ENCODE measurements at places on chromosomes 5 and 9. TPM values are rescaled to one million over a fixed set of nuclear protein-coding genes. Genes with fewer than 3 reads are reported as not detected.

- no peak for DNase-seq
- no peaks in the 10 kb centered on the region for H3K36me3 ChIP-seq
- no peaks in the 10 kb centered on the region for H3K27me3 ChIP-seq
These were observed 361.8 kb upstream of the ACTBL2 start for GRCh38 chr5:57844410-57844809.

DNA sequence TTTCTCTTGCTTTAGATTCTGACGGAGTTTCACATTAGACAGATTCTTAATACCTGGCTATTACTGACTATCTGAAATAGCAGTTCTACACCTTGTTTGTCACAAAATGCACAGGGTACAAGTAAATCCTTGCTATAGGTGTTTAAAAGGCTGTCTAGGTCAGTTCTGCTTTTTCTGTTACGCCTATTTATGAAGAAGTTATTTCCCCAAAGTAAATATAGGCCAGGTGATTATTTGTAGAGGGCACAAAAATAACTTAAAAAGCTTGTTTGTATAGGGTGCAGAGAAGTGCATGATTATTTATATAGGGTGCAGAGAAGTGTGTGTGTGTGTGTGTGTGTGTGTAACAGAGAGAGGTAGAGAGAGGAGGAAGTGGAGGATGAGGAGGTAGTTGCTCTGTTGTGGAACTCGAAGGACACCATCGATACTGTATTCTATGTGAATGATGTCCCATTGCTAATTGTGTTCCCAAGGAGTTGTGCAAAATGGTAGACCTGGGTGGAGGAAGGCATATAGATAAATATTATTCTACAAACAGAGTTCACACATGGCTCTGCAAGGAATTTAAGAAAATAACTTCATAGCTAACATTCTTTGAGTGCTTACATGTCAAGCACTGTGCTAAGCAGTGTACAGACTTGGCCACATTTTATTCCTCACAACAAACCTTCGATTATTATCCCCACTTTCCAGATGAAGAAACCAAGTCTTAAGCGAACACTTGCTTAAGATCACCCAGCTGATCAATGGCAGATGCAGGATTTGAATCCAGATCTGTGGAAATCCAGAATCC is 96.3 kb upstream of the EQTN start:
- no peaks in the 10 kb centered on the region for H3K36me3 ChIP-seq
- H3K4me3 ChIP-seq, result no peak overlapping the region
- no peaks in the 10 kb centered on the region for H3K27me3 ChIP-seq
- no peak for DNase-seq

DNA sequence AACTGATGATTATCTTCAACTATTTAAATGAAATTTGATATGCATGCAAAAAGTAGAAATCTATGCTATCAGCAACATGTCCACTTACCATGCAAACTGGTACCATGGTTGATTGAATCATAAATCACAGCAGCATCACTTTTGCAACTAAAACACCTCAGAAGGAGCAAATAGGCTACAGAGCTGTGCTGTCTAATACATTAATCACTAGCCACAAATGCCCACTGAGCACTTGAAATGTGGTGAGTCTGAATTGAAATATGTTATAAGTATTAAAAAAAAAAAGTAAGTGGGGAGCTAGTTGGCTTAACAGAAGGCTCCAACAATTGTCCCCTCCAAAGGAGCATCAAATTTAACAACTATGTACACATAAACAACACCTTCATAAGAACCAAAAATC is 112.5 kb downstream of the FAM114A2 start:
- no peak overlapping the region for H3K27ac ChIP-seq
- H3K36me3 ChIP-seq, result no peaks in the 10 kb centered on the region
- H3K4me1 ChIP-seq, result no peaks in the 10 kb centered on the region
- no peaks in the 10 kb centered on the region for H3K27me3 ChIP-seq

Gene PSIP1
- total RNA-seq, result 86.3 TPM

DNA sequence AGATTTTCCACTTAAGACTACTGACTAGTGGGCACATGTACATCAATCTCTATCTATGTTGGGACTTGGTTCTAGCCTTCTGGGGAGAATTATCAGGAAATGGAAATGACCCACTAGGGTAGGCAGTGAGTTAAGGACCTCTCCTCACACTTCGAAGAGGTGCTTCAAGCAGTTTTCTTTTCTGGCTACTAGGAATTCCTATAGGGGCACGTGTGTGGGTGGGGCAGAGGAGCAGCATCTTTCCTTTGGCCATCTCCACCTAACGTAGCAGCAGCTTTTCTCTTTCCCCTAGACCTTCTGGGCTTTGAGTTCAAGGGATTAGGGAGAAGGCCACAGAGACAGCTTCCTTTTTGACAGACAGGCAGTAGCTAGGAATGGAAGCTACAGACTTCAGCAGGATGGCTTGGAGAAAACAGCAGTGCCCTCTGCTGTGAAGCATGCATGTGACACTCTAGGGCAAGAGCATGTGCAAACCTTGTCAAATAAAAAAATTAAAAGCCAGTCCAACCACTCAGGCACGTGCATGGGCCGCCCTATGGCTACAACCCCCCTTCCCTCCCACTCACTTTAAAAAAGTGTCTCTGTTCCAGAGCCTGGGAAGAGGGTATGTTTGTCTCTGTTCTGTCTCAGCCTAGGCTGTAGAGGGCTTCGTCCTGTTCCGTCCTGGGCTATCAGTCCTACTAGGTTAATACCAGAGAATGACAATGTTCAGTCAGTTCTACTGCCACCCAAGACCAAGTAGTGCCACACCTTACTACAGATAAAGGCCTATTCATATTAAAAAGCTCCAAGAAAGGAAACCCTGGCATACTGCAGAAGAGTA is 8.7 kb upstream of the GFRA3 start:
- no peak overlapping the region for H3K4me3 ChIP-seq
- no peak for DNase-seq
- no peaks in the 10 kb centered on the region for H3K36me3 ChIP-seq
- no peaks in the 10 kb centered on the region for H3K4me1 ChIP-seq
- no peaks in the 10 kb centered on the region for H3K27me3 ChIP-seq

DNA sequence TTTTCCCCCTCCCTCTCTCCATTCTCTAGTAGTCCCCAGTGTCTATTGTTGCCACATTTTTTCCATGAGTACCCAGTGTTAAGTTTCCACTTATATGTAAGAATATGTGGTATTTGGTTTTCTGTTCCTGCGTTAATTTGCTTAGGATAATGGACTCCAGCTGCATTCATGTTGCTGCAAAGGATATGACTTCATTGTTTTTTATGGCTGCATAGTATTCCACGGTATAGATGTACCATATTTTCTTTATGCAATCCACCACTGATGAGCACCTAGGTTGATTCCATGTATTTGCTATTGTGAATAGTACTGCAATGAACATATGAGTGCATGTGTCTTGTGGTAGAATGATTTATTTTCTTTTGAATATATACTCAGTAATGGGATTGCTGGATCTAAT is 77.4 kb upstream of the MEGF10 start:
- no peaks in the 10 kb centered on the region for H3K36me3 ChIP-seq
- no peak overlapping the region for H3K4me3 ChIP-seq
- no peak overlapping the region for H3K27ac ChIP-seq
- no peaks in the 10 kb centered on the region for H3K4me1 ChIP-seq

GRCh38 chr9:71703172-71703872 is 65.0 kb downstream of the CEMIP2 start:
- H3K27ac ChIP-seq, result no peak overlapping the region
- no peaks in the 10 kb centered on the region for H3K27me3 ChIP-seq
- no peaks in the 10 kb centered on the region for H3K4me1 ChIP-seq
- no peak overlapping the region for H3K4me3 ChIP-seq
- peaks cover 24% of the 10 kb centered on the region for H3K36me3 ChIP-seq

DNA sequence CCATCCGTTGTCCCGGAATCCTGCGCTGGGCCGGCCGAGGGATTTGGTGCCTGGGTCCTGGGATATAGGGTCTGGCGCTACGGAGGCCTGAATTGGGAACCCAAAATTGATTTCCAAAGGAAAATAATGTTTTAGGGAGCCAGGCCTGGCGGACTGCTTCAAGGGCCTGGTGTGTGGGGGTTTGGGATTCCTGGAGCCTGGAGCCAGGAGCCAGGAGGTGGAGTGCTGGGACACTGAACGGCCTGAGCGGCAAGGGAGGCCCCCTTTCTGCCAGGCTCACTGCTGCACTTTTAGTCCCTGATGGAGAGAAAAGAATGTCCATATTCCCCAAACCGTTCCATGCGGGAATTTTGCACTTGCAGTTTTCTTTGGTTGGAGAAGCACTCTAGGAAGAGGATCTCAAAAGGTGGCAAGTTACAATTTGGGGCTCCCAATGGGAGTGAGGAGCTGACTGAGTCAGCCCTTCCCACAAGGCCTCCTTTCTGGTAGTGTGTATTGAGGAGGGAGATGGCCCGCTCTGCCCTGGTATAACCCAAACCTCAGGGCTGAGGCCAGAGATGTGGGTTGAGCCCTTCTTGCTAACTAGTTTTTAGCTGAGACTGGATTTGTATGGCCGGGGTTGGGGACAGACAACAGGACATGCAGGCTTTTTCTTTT is 2.2 kb downstream of the LMX1B start:
- H3K36me3 ChIP-seq, result no peaks in the 10 kb centered on the region
- DNase-seq, result no peak
- no peak overlapping the region for H3K4me3 ChIP-seq
- peaks cover 46% of the 10 kb centered on the region for H3K27me3 ChIP-seq

Gene FOXD4L4
- total RNA-seq, result 0.27 TPM

GRCh38 chr5:38265546-38266179 is 7.3 kb downstream of the EGFLAM start:
- no peaks in the 10 kb centered on the region for H3K4me1 ChIP-seq
- no peak overlapping the region for H3K27ac ChIP-seq

Measured in CD8-positive, alpha-beta memory T cell (primary cell).